Retina (tissue), 1 donor: ENCODE measurements at places on chromosomes 12 and 14.
A peak's percentile ranks its signal among the peaks of the same experiment; 100 is the strongest.

DNA sequence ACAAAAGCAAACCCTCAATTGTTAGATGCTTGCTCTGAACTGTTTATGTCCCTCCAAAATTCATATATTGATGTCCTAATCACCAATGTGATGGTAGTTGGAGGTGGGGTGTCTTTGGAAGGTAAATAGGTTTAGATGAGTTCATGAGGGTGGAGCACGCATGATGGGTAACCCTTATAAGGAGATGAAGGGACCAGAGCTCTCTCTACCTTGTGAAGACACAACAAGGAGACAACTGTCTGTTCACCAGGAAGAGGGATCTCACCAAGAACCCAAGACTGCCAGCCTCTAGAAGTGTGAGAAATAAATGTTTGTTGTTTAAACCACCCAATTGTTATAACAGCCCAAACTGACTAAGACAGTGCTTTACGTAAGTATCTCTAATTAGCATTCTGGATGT, 27.0 kb downstream of the DHRS2 start:
- DNase-seq: no peak

DNA sequence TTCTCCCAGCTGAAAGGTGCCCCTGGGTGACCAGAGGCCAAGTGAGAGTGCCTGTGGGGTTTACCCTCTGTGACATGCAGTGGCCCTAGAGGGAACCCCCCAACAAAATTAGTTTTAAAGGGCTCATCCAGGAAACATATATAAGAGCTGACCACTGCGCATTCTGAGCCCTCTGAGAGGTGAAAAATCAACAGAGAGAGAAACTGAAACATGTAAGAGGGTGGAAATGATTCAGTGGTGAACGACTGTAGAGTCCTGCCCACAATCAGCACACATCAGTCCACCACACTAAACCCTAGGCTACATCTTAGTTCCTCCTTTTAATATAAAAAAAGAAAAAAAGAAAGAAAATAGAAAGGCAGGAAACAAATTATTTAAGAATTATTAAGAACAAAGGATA, 21.0 kb upstream of the ACSM4 start:
- no peak for DNase-seq

DNA sequence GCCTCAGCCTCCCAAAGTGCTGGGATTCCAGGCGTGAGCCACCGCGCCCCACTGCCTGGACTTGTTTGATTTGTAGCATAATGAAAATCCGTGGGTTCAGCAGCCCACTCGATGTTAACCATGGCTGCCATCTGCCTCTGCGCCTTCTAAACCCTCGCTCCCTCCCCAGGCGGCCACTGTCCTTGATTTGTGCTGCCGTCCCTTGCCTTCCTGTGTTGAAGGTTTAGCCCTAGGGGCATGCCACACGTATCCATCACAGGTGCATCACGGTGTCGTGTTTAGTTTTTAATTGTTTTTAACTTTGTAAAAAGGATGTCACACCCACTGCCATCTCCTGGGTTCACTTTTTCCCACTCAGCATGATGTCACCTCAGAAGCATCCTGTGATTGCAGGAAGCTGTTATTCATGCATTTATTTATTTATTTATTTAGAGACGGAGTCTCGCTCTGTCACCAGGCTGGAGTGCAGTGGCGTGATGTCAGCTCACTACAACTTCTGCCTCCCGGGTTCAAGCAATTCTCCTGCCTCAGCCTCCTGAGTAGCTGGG, 24.5 kb upstream of the ULK1 start:
- DNase-seq: no peak

DNA sequence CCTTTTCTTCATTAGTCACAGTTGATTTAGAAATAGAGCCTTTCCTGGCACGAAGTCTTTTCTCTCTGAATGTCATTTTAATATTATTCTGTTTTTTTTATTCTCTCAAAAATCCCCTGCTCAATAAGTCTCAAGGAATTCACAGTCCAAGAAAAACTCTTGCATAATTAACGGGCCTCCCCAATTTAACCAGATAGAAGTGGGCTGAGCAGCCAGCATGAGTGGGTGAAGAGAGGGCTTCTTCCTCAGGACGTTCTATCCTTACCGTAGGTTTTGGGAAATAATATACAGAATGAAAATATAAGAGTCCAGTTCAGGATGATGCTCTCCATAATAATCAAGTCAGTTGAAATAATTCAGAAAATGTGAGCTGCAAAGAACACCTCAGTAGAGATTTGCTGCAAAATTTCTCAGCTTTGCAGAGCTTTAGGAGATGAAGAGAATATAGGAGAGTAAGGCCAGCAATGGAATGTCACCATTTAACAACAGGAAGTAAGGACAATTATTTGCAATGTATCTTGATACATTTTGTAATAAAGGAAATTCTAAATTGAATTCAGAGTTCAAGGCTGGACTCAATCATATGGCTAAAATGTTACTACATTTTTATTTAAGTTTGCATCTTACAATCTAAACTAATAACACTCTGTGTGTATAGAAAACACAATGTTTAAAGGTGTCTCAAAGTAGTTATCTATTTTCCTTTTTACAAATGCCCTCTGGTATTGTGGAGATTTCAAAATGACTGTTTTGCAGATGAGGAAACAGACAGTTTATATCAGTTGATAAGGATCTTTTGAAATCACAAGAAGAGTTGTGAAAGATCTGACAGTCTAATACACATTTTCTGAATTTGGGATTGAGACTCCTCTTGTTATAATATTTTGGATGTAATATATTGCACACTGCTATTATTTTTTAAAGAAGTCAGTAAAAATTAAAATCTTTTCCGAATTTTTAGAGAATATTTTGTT, 1724.1 kb upstream of the SEL1L start:
- no peak for DNase-seq

- DNase-seq: no peak
These were observed 348.3 kb downstream of the ZFP36L1 start for GRCh38 chr14:68444449-68445168.

DNA sequence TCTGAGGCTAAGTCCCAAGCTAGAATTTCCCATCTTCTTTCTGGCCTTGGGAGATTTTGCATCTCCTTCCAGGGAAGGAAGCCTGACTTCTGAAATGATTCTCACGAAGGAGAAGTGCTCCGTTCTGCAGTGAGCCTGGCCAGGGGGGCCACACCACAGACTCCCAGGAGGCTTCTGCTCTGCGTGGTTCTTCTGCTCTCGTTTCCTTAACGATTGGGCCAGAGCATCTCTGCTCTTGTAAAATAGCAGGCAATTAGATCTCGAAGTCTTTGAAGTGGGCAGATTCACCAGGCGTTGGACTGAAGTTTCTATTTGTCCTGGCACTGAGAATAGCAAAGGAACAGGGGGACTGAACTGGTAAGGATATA, 6.7 kb upstream of the BATF start:
- DNase-seq: peak; percentile 64

- DNase-seq: peak; percentile 74
These were observed 124.4 kb downstream of the RAD51B start for GRCh38 chr14:67943947-67944346.

DNA sequence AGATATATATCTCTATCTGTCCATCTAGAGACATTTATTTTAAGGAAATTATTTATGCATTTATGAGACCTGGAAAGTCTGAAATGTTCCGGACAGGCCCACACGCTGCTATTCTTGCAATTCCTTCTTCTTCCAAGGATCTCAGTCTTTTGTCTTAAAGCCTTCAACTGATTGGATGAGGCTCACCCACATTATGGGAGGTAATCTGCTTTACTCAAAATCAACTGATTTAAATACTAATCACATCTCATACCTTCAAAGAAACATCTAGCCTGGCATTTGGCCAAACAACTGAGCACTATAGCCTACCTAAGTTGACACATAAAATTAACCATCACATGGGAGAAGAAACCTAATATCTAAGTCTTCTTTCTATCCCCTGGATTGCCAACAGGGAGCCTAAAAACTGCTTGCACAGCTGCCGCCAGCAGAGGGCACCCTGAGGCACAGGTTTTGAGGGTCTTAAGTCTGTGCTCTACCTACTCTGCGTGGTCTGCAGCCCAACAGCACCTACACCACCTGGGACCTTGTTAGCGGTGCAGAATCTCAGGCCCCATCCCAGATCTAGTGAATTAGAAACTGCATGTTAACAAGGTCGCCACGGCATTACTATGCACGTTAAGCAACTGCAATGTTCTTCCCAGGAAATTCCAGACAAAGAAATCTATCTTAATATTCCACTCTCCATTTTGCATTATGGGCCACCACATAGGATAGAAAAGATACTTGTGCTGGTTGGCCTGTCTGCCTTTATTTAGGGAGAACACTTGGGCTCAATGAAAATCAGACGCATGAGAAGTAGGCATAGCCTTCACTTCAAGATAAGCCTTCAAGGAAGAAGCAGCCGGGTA, 249.7 kb downstream of the FOXG1 start:
- peak; percentile 60 for DNase-seq

DNA sequence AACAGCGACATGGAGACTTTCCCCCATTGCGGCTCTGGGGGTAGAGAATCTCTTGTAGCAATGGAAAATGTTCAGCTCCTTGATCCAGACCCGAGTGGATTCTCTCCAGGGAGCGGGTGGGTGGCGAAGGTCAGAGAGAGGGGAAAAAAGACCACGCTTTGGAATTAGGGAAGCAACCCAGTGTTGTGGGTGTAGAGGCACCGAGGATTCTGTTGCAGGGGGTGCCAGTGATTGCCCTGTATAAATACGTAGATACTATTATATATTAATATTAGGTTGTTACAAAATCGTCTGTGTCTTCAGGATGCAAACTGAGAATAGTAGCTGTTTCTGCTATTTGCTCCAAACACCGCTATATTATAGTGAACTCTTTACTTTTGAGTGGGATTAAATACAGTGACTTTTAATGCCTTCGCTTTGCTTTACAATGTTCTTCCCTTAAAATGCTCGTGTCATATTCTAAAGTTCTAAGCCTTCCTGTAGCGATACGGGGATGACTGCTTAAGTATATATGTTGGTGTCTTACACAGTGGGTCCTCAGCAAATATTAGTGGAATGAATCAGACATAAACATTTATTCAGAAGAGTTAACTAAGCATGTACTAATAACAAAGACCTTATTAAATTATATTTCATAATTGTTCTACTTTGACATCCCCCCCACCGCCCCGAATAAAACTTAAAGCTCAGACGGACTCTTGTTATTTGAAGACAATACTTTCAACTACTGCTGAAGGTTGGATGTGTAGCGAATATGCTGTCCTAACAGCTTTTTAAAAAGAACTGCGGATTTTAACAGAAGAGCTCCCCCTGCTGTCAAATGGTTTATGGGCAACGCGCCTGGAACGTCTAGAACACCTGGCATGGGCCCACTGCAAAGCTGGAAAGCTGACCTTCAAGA, 136.4 kb upstream of the KRAS start:
- DNase-seq: peak; percentile 82

GRCh38 chr14:98960617-98961013, 311.4 kb downstream of the BCL11B start:
- DNase-seq: no peak

GRCh38 chr12:89883630-89884389, 175.2 kb upstream of the ATP2B1 start:
- no peak for DNase-seq

DNA sequence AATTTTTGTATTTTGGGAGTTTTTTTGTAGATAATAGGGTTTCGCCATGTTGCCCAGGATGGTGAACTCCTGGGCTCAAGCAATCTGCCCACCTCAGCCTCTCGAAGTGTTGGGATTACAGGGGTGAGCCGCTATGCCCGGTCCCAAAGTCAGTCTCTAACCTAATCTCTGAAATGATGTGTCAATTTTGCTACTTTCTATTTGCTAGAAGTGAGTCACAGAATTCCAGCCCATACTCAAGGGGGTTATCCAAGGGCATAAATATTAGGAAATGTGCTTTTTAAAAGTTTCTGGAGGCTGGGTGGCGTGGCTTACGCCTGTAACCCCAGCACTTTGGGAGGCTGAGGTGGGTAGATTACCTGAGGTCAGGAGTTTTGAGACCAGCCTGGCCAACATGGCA, 40.5 kb downstream of the RESF1 start:
- DNase-seq: no peak

DNA sequence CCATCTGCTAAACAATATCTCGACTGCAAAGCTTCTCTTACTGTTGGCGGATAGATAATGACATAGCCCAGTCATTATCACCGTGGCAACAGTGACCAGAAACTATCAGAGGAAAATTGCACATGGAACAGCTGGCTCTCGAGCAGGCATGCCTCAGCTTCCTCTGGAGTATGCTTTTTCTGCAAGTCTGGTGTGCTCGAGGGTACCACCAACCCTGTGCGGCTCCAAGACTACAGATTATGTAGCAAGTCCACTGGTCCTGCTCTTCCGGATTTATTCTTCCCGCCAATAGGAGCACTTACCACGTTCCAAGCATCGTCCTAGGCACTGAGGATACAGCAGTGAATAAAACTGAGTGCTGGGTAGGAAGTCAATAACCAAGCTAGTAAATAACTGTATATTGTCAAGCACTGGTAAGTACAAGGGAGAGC, 1.4 kb upstream of the GLRX5 start:
- no peak for DNase-seq

- DNase-seq: peak; percentile 69
These were observed 13.7 kb downstream of the FOXJ2 start for GRCh38 chr12:8045952-8046944.

- no peak for DNase-seq
These were observed 35.9 kb downstream of the RBM19 start for GRCh38 chr12:113930249-113930648.

DNA sequence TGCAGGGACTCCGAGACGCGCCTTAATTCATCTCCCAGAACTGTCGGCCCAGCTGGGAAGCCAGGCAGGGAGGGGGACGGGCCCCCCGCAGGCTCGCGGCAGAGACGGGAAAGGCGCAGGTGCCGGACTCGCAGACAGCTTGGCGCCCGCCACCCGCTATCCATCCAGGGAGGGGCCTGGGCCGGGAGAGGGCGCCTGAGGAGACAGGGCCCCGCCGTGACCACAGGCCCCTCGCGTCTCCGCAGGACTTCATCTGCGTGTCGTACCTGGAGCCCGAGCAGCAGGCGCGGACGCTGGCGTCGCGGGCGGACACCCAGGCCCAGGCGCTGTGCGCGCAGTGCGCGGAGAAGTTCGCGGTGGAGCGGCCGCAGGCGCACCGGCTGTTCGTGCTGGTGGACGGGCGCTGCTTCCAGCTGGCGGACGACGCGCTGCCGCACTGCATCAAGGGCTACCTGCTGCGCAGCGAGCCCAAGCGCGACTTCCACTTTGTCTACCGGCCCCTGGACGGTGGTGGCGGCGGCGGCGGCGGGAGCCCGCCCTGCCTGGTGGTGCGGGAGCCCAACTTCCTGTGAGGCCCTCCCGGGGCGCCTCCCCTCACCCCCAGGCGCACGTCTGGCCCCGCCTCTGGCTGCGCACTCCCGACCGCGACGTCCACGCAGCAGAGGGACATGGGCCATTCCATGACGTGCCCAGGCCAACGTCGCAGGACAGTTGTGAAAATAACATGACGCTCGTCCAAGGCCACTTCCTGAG, 60.6 kb downstream of the LGMN start:
- peak; percentile 78 for DNase-seq

GRCh38 chr12:66329941-66330340, 27.6 kb downstream of the HELB start:
- no peak for DNase-seq

GRCh38 chr12:89386138-89386537, 33.8 kb upstream of the DUSP6 start:
- DNase-seq: no peak

DNA sequence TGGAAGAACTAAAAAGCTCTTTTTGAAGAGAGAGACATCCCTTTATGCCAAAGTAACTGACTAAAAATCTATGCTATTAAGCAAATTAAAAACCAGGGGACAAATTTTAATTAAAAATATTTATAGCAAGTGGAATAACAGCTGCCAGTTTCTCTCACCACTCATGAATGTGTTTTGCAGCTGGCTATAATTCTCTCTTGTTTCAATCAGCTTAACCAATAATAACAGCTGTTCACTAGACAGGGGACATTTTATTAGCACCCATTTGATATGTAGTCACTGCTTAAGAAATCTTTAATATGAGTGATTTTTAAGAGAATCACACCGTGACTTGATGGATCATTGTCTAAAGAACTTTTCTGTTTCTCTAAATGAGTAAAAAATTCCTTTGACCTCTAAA, 34.2 kb upstream of the KRR1 start:
- DNase-seq: no peak
